Effector CD8-positive, alpha-beta T cell (primary cell): ENCODE measurements at places on chromosomes 6 and 20.

- no peak for DNase-seq
These were observed 105.6 kb downstream of the CHD6 start for GRCh38 chr20:41512624-41513023.

GRCh38 chr20:54203281-54203680 lies 4.6 kb upstream of the PFDN4 start:
- DNase-seq: no peak

GRCh38 chr20:24672181-24672880 lies 202.9 kb downstream of the SYNDIG1 start:
- no peak for DNase-seq

DNA sequence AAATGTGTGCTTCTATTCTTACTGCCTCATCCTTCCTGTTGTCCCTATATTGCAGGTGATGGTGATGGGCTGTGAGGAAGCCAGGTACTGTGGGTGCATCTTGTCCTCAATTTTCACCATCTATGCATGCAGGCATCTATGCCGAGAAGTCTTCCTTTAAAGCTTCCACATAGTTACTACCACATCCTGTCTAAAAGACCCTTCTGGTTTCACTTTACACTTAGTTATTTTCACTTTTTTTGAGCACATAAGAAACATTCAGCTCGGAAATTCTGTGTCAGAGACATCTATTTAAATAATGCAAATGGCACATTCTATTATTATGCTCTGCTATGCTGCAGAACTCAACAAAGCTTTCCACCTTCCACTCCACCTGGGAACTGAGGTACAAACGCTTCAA lies 28.2 kb upstream of the FABP7 start:
- no peak for DNase-seq

- no peak for DNase-seq
These were observed 812 bp upstream of the SMIM13 start for GRCh38 chr6:11092668-11093375.

GRCh38 chr20:34365765-34366213 lies 2.7 kb downstream of the ITCH start:
- no peak for DNase-seq

DNA sequence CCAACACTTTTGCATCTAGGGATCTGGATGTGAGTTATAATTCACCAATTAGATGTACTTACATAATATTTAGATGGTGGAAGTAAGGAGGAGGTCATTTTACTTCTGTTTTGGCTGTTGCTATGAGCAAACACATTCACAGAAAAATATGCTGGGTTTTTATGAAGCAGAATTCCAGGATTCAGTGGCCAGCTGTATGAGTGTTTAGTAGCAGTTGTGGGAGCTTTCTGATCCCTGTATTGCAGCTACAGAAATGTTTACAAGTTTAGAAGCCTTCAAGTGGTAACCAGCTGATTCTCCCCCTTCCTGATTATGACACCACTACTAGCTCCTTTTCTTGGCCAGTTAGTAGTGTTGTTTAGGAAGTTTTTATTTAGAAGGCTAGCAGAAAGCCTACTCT lies 177.0 kb downstream of the TENT5A start:
- no peak for DNase-seq

- no peak for DNase-seq
These were observed 586.3 kb downstream of the HTR1B start for GRCh38 chr6:76876922-76877553.

DNA sequence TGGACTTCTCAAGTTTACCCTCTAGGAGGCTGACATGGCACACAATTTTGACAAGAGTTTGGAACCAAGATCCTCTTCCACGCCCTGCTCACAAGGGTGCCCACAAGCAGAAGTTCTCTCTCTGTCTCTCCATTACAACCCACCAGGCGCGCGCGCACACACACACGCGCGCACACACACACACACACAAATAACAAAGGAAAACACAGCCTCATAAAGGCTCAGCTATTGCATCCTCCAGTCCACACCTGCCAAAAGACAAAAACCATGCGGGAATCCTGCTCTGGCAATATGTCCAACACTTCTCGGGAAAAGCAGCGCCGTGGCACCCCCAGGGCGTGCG lies 870 bp downstream of the PAK5 start:
- no peak for DNase-seq

DNA sequence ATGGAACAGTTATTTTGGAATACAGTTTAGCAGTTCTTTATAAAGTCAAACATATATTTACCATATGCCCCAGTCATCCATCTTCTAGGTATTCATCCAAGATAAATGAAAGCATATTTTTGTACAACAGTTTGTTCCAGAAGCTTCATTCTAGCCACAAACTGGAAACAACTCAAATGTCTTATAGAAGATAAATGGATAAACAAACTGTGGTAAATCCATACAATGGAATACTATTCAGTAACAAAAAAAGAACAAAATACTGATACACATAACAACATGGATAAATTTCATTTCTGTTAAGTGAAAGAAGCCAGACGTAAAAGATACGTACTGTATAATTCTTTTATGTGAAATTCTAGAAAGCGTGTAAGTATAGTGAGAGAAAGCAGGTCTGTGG lies 167.0 kb upstream of the AHI1 start:
- DNase-seq: no peak

DNA sequence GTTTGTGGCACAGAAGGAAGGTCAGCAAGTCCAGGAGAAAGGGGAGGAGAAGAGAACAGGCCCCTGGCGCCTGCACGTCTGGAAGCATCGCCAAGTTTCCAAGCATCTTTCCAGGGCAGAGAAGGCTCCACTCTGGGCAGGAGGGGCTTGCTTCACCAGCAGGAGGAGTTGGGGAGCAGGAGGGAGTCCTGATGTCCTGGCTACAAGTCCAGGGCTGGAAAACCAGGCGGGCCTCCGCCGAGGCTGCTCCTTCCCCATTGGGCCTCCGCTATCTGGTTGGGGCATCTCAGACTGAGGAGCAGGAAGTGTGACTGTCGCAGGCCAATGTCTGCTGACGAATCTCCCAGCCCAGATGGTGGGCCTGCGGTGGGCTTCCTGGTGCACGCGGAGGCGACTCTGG lies 421.9 kb downstream of the PREX1 start:
- no peak for DNase-seq

GRCh38 chr6:32216285-32216684 lies 7.6 kb downstream of the NOTCH4 start:
- DNase-seq: no peak

DNA sequence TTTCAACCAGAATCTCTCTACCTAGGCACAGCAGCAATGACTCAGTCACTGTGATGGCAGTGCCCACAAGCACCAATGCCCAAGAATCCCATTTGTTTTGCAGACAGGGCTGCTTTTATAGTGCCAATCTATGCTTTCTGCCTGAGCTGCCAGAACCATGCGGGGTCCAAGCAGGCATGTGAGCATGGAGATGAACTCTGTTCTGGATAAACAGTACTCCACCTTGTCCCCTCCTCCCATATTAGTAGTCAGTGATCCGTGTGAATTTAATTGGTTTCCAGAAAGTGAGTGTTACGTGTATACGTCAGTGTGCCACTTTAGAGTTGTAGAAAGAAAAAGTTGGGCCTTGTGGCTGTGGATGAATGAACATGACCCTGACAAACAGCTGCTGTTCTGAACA lies 79.4 kb downstream of the SASH1 start:
- no peak for DNase-seq

DNA sequence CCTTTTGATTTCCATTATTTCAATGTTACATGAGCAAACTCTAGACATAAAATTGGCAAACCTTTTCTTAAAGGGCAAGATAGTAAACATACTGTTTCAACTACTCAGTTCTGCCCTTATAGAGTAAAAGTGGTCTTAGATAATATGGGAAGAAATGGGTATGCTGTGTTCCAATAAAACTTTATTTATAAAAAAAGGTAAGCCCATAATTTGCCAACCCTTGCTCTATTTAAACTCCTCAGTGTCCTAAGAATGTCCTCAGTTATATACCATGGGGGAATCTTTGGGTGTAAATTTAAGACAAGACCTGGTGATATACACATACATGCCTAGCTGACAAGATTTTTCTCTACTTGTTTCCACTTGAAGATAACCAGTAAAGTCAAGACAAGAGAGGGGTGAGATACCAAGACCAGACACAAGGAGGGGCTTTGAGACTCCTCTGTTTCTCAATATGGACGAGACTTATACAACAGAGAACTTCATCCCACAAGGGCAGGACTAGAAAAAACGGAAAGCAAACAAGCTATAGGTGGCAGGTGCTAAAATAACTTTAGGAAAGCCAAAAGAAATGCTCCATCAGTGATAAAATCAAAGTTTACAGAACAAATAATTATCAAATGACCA lies 10.5 kb downstream of the SNX3 start:
- no peak for DNase-seq

GRCh38 chr6:11054722-11055121 lies 10.6 kb upstream of the ELOVL2 start:
- no peak for DNase-seq

- no peak for DNase-seq
These were observed 139.0 kb downstream of the MAP3K4 start for GRCh38 chr6:161130541-161130940.

DNA sequence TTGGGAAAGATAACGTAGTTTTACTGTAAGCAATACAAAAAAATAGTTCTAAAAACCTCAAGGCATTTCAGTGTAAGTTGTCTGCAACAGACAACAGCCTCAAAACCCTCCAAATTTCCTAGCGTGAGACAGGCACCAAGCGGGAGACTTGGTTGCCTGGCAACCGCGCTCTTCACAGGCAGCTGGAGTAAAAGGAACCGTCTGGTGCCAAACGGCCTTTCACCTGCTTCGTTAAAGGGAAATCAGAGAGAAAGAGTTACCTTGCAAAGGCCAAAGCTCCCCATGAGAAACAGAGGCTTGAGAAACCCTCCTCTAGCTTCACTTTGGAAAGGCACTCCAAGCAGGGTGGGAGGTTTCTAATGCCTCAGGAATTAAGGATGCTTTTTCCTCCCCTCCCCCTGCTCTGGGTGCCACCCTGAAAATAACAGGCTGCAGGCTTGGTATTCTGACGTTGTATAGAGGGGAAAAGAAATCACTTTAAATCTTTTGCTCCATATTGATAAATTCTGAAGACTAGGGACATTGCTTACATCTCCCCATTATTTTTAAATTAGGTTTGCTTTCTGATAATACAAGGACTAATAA lies 129.7 kb upstream of the UFL1 start:
- no peak for DNase-seq

DNA sequence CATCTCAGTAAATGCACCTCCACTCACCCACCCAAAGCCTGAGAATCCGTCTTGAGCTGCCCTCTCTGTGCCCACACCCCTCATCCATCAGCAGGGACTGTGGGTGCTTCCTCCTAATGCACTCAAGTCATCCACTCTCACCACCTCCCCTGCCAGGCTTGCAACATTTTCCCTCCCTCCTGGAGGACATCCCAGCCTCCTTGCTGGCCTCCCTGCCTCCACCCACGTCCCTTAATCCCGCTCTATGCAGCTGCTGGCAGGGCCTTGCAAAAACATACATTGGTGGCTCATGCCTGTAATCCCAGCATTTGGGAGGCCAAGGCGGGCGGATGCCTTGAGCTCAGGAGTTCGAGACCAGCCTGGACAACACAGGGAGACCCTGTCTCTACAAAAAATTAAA lies 15.6 kb upstream of the SRC start:
- no peak for DNase-seq

- no peak for DNase-seq
These were observed 24.5 kb upstream of the RTF2 start for GRCh38 chr20:56443654-56444540.

- no peak for DNase-seq
These were observed 26.5 kb downstream of the CD109 start for GRCh38 chr6:73722318-73723060.

DNA sequence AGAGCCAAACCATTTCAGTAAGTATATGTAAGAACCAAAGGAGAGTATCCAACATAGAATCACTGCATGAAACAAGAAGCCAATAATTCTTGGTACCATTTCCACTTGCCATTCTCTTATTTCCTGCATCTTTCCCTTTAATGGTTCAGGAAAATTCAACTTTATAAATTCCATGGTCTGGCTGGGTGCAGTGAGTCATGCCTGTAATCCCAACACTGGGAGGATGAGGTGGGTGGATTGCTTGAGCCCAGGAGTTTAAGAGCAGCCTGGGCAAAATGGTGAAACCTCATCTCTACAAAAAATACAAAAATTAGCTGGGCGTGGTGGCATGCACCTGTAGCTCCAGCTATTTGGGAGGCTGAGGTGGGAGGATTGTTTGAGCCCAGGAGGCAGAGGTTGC lies 21.2 kb downstream of the NHLRC1 start:
- no peak for DNase-seq

DNA sequence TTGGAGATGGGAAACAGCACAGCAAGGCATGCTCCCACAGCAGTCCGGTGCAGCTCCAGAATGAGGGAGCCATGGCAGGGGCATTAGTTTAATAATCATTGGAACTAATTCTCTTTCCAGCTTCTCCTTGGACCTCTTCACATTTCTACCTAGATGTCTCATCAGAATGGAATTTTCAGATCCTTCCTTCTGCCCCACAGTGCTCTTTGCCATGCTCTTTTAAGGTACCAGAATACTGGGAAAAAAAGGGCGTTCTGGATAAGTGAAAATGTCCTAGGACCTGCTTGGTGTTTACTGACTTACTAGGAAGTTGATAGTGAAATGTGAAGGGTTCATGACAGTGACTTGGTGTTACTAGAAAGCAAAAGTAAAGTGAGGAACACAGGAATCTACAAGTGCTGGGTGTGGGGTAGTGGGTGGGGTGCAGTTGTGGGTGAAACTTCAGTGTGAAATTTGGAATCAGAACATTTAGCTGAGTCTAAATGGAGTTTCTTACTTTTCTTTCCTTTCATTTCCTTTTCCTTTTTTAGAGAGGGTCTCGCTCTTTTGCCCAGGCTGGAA lies 207.1 kb downstream of the ARID1B start:
- no peak for DNase-seq

DNA sequence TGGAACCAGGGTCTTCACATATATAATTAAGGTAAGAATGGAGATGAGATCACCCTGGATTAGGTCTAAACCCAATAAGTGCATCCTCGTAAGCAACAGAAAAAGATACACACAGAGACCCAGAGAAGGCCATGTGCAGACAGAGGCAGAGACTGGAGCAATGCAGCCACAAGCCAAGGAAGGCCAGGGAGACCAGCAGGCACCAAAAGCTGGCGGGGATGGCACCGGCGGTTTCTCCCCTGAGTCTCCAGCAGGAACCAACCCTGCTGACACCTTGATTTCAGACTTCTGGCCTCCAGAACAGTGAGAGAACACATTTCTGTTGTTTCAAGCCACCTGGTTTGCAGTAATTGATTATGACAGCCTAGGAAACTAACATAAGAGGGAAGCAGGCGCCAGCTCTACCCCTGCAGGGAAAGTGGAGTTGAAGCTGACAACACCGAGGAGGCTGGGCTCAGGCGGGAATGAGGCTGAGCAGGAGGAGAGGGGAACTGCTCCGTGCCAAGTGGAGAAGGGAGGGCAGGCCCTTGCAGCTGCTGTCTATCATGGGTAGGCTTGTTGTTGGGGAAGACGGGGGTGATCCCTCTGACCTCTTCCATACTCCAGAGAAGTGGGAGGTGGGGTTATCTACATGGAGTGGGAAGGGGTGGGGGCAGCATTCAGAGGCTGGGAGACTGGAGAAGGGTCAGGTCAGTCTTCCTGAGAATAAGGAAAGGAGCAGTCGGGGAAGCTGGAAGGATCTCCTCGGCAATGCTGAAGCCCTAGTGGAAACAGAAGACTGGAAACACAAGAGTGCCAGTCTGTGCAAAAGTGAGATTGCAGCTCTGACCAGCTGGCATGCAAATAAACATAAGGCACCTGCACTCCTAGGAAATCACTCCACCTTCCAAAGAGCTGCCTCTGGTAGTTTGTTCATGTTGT lies 72.7 kb downstream of the NFATC2 start:
- DNase-seq: no peak
